Activated T-cell treated with anti-CD3 and anti-CD28 coated beads, Interleukin-2, amount 50 U/mL, for 4 hours (primary cell): ENCODE measurements at places on chromosomes 2 and 18. TPM values are rescaled to one million over a fixed set of nuclear protein-coding genes. Genes with fewer than 3 reads are reported as not detected.

C2orf66 gene
- total RNA-seq: not detected

GRCh38 chr2:3291113-3291512 is 86.5 kb downstream of the EIPR1 start:
- no peak for DNase-seq

DNA sequence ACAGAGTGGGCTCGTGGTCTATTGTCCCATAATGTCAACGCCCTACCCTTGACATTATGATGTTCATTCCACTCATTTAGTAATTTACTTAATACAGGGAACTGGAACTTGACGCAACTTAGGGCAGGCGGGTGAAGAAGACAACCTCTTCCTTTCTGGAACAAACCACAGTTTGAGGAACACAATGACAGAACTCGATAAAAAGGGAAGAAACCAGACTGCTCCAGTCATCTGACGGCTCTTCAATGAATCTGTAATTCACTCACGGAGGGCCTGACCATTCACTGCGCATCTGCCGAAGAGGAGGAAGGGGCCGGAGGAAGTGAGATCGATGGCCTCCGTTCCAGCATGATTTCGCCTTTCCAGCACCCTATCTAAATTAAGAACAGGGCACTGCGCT is 83.2 kb downstream of the BCL2 start:
- DNase-seq: no peak

DNA sequence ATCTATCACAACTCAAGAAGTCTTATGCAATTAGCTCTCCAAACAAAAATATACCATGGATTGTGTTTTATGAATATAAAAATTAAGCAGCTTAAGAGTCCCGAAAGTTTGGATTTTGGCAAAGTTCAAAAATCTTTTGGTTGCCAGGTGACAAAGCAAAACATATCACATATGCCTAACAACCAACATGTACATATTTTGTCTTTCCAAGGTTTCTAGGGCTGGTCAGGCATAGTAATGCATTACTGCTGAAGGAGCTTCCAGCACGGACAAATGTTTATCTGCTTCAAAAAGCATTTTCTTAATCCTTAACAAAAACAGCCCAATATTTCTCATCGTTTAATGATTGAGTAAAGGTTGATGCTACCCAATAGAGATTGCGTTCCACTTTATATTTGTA is 1327.1 kb upstream of the ZEB2 start:
- DNase-seq: no peak

PRKCE gene
- 9.2 TPM for total RNA-seq

GRCh38 chr2:234172066-234172465 is 121.6 kb downstream of the SPP2 start:
- DNase-seq: no peak

- no peak for DNase-seq
Measured at GRCh38 chr2:47072018-47072691, 83.0 kb downstream of the STPG4 start.

DNA sequence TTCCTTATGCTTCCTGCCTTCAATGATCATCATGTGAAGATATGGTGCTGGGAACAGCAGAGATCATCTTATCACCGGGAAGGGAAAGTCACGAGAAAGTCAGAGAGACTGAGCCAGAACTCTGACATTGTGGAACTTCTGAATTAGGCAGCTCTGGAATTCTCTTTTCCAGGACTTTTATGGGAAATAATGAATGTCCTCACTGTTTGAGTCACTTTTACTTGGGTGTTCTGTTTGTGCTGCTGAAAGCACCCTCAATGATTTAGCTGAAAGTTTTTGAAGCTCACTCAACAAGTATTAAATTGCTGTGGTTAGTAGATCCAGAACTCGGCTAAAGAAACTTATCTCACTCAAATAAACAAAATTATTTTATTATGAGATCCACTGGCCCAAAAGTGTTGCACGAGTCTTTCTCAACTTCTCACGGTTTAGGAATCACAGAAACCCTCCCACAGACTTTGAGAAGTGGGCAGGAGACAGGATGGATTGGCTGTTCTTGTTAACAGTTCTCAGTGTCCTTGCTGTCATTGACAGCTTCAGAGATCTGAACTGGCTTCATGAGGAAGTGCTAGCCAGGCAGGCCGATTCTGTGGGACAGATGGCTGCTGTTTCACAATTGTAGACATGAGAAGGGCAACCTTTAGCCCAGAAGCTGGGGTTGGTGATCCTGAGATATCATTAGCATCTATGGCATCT is 26.4 kb upstream of the ATRAID start:
- no peak for DNase-seq

G6PC2 gene
- total RNA-seq: not detected

DNA sequence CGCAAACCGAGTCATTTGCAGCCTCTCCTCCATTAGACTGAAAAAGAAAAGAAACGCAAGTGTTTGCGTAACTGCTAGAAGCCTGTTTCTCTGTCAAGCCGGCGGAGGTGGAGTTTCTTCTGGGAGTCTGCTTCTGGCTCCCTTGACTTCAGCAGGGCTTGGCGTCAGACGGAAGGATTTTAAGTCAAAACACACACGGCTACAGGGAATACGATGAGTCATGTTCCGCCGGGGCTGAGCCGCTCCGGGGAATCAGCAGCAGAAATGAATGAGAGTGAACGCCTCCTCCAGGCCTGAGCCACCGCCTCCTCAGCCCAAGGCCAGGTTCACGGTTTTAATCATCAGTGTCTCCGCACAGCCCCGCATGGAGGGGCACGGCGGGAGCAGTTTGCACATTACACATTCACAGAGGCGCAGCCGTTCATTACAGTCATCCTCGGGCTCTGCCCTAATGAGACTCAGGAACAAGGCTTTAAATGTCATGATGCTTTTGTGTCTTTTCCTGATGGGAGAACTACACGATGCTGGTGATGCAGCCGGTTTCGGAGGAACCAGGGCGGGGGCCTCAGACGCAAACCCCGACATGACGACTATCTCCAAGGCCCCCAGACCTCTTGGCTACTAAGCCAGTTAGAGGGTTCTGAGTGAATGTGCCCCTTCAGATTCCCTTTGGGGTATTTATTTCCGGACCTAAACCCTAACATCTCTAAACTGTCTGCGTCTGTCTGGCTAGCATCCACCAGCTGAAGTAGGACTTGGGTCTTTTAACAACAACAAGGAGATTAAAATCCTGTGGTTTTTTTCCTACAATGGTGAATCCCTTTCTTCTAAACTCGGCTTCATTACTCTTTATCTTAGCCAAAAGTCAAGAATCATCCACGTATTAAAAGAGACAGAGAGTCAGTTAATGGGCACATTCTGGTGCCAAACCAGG is 11.1 kb upstream of the SCG2 start:
- DNase-seq: no peak

DNAJC5G gene
- total RNA-seq: not detected

DNA sequence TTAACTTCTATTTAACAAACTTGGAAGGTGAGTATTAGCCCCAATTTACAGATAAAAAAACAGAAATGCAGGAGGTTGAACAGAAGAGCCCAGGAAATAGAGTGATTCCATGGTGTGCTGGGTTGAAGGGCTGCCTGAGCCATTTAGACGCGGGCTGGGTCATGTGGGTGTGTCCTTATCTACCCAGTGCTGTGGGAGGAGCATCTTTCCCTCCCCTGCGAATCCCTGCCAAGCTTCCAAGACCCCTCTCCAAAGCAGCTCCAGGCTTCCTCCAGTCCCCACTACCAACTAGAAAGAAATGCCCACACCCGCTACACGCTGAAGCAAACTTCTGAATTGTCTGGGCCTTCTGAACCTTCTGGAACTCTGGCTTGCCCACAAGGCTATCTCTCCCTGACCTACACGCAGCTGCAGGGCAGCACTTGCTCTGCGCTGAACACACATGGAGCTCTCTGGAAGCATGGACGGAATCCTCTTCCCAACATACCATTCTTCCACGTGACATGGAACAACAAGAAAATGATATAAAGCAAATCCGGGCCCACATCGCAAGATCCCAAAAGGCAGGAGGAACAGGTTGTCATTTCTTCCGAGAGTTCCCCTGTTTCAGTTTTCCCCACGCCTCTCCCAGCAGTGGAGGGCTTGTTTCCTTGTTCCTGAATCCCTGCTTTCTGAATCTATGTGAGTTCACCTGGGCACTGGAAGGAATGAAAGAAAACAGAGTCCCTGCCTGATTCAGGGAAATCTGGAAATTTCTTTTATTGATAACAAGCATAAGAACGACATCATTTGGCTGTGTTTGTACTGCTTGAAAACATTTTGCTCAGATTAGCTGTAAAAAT is 562.7 kb upstream of the ID2 start:
- DNase-seq: no peak

DNA sequence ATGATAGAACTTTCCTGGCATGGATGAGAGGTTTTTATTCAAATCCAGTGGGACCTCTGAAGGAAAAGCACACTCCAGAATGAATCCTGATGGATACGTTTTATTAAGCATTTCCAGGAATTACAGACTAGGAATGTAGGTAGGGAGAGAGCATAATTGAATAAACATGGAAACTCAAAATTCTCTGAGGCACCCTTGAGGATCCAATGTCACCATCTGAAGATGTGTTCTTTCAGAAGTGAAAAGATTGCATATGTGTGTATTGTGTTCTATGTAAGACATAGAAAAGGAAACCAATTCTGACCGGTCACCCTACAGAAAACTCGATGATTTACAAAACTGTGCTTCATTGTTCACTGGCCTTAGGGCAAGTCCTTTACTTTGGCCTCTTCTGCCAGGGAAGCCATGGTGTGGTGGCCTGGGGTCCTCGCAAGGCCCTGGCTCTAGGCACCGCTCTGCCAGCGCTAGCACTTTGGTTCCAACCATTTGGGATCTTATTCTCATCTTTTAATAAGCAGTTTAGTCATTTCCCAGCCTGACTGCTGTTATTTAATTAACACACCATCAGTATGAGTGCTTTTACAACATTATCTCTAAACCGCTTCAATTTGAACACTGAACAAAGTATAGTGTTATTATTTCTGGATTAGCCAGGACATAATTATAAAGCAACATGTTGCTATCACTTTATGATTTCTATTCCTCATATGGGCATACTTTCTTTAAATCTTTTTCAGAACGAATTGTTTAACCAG is 4.5 kb upstream of the GKN1 start:
- DNase-seq: no peak

- peak; percentile 9 for DNase-seq
Measured at GRCh38 chr2:196101325-196101991, 32.8 kb upstream of the DNAH7 start.

TMEM247 gene
- not detected for total RNA-seq

NEU4 gene
- not detected for total RNA-seq

- DNase-seq: no peak
Measured at GRCh38 chr2:181313845-181314244, 143.3 kb upstream of the ITGA4 start.

GRCh38 chr2:41764919-41765318 is 282.9 kb upstream of the PKDCC start:
- DNase-seq: no peak

GRCh38 chr2:178761759-178762371 is 45.4 kb downstream of the TTN start:
- DNase-seq: peak; percentile 7

SP9 gene
- total RNA-seq: not detected

DNA sequence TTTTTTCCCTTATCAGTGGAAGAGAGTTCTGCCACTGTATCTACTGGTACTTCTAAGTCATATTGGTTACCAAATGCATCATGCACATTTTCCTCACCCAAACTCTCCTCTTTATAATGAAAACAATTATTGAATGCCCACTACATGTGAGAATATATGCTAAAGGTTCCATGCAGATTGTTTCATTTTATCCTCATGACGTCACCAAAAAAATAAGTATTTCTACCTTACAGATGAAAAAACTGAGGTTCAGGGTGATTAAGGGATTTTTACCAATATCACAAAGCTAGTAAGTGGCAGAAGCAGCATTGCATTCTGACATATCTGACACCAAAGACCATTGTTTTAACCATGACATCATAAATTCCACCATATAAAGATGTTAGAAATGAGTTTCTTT is 51.9 kb upstream of the ZEB2 start:
- no peak for DNase-seq

GALNT14 gene
- 0.98 TPM for total RNA-seq

- no peak for DNase-seq
Measured at GRCh38 chr2:45909677-45910191, 258.3 kb downstream of the PRKCE start.

DNA sequence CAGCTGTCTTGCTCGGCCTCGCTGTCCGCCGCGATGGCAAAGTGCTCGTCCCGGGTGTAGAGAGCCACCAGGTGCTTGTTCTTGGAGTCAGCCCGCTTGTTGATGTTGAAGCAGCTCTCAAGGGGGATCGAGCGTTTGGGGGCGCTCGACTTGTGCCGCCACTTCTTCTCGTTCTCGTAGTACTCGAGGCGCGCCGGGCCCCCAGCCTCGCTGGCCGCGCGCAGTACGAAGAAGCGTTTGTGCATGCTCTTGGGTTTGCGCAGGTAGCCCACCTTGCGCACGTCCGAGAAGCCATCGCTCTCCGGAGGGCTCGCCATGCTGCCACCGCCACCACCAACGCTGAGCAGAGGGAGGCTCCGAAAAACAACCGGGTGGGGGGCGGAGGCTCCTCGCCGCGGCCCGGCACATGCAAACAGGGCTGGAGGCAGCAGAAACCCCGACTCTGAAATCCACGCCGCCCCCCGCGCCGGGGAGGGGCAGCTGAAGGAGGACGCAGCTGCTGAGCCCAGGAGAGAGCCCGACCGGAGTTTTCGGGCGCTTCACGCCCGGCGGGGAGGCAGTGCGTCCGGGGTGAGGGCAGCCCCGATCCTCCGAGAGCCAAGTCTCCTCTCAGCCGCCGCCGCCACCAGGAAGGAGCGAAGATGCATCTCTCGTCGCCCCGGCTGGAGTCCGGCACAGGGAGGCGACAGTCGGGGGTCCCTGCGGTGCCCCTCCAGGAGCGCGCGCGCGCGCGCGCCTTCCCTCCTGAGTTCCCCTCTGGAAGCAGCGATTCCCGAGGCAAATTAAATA is 1.0 kb downstream of the IRS1 start:
- DNase-seq: peak; percentile 45

CAMKMT gene
- 9.5 TPM for total RNA-seq

- no peak for DNase-seq
Measured at GRCh38 chr2:48161628-48162027, 255.3 kb upstream of the FBXO11 start.

ST6GAL2 gene
- total RNA-seq: not detected

DNA sequence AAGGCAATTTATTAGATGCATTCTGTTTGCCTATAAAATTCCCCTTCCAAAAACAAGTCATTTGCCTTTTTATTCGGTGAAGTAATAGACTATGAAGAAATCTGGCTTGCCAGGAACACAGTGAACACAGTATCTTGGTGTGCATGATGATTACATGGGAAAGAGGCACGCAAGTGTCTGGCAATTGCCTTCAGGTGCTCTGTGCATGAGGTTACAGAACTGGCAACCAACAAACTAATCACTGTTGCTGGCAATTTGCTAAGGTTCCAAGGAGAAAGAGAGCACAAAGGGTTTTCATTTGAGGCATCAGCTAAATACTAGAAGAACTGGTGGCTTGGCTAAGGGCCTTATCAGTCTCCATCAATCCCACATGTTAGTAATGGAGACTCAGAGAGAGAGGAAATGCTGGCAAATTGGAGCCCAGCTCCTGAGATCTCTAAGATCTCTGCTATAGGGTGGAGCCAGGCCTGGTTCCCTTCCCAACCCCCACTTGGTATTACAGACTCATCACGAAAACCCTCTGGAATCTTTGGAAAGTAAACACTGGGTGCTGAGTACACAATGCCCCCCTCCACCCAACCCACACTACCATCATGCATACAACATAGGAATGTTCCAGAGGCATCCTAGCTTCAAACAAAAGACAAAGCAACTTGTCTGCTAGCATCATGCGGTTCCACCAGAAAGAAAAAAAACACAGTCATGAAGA is 10.4 kb downstream of the RNF152 start:
- DNase-seq: no peak

LINC00305 gene
- total RNA-seq: not detected

SERPINB4 gene
- total RNA-seq: not detected
